ENCODE measurements at places on chromosomes 1 and 21. TPM values are rescaled to one million over a fixed set of nuclear protein-coding genes. Genes with fewer than 3 reads are reported as not detected.

ZNF593OS gene
- not detected for total RNA-seq

DDAH1 gene
- 10.3 TPM for total RNA-seq

CYP4A22 gene
- not detected for total RNA-seq

RBM11 gene
- total RNA-seq, result 2.5 TPM

CFH gene
- 36.8 TPM for total RNA-seq

AADACL3 gene
- not detected for total RNA-seq

RPE65 gene
- total RNA-seq, result not detected

DNA sequence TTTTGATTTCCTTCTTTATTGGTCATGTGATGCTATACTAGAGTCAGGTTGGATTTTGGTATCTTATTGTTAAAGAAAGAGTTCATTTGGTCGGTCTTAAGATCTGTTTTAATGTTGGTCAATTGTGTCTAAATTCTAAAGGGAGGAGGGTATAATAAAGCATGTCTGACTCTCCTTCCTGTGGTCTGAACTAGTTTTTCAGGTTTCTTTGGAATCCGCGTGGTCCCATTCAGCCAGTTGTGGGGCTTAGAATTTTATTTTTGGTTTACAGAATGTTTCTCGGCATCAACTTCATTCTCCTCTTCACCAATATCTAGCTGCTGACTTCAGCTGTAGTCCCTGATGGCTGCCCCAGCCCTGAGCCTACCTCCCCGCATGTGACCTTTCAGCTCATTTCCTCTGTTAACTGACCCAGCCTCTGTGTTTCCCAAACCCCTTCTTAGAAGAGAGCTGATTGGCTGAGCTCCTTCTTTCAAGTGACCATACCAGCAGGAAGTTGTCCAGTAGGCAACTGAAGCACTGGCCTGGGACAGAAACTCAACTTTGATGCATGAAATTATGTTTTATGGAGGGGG lies 8.7 kb upstream of the MYOC start:
- no peak overlapping the region for H3K4me3 ChIP-seq
- H3K36me3 ChIP-seq, result no peaks in the 10 kb centered on the region
- H3K4me1 ChIP-seq, result peaks cover 3% of the 10 kb centered on the region
- H3K27me3 ChIP-seq, result no peaks in the 10 kb centered on the region
- H3K27ac ChIP-seq, result no peak overlapping the region

GRCh38 chr21:36852293-36852692 lies 114.2 kb downstream of the HLCS start:
- no peak overlapping the region for H3K27ac ChIP-seq
- H3K27me3 ChIP-seq, result no peaks in the 10 kb centered on the region
- DNase-seq, result no peak
- H3K4me3 ChIP-seq, result no peak overlapping the region

DNA sequence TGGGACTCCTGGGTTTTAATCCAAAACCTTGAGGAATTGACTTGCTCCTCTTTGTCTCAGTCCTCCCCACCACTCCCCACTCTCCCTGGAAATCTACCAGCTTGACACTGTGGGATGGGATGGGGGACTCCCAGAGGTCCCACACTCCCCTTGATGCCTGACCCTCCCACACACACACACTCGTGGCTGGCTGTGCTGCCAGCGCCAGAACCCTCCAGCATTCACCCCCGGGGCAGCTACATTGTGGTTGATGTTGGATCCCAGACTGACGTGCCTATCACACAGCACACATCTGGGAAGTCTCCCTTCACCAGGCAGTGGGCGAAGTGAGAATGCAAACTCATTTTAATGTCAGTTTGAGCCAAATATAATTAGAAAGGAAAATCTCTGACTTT lies 10.0 kb downstream of the KIRREL1 start:
- H3K36me3 ChIP-seq, result no peaks in the 10 kb centered on the region
- no peak for DNase-seq
- no peaks in the 10 kb centered on the region for H3K27me3 ChIP-seq
- peaks cover 99% of the 10 kb centered on the region for H3K4me1 ChIP-seq
- peak overlapping the region; percentile 97 for H3K27ac ChIP-seq

GRCh38 chr1:104921525-104921924 lies 1171.8 kb downstream of the AMY1C start:
- H3K36me3 ChIP-seq, result no peaks in the 10 kb centered on the region

- no peak overlapping the region for H3K27ac ChIP-seq
- no peak for DNase-seq
- no peak overlapping the region for H3K4me3 ChIP-seq
- H3K4me1 ChIP-seq, result no peaks in the 10 kb centered on the region
Observed at GRCh38 chr1:181423301-181423918, 59.9 kb upstream of the CACNA1E start.

- peaks cover 29% of the 10 kb centered on the region for H3K4me1 ChIP-seq
- DNase-seq, result no peak
- H3K36me3 ChIP-seq, result no peaks in the 10 kb centered on the region
- H3K4me3 ChIP-seq, result no peak overlapping the region
Observed at GRCh38 chr1:225461533-225462428, 33.9 kb upstream of the LBR start.

GRCh38 chr1:1470626-1471388 lies 758 bp upstream of the ATAD3B start:
- peak overlapping the region; percentile 79 for H3K27ac ChIP-seq
- no peak for DNase-seq
- H3K27me3 ChIP-seq, result no peaks in the 10 kb centered on the region
- no peaks in the 10 kb centered on the region for H3K36me3 ChIP-seq

DNA sequence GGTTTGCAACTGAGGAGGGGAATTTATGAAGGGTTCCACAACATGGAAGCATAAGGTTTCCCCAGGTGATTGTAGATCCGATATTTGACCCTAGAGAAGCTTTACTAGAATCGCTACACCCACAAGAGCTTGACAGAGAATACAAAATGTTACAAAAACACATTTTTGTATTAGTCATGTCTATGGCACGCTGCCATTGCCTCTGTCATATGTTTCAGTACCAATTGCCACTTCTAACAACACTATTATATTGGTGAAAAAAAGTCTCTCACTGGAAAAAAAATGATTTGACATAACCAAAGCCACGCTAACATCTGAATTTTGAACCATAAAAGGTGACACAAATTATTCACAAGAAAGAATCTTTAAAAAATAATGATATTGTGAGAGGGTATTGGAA lies 214.5 kb downstream of the KCNT2 start:
- DNase-seq, result no peak
- H3K27me3 ChIP-seq, result no peaks in the 10 kb centered on the region
- H3K27ac ChIP-seq, result no peak overlapping the region
- H3K36me3 ChIP-seq, result no peaks in the 10 kb centered on the region
- no peaks in the 10 kb centered on the region for H3K4me1 ChIP-seq

DNA sequence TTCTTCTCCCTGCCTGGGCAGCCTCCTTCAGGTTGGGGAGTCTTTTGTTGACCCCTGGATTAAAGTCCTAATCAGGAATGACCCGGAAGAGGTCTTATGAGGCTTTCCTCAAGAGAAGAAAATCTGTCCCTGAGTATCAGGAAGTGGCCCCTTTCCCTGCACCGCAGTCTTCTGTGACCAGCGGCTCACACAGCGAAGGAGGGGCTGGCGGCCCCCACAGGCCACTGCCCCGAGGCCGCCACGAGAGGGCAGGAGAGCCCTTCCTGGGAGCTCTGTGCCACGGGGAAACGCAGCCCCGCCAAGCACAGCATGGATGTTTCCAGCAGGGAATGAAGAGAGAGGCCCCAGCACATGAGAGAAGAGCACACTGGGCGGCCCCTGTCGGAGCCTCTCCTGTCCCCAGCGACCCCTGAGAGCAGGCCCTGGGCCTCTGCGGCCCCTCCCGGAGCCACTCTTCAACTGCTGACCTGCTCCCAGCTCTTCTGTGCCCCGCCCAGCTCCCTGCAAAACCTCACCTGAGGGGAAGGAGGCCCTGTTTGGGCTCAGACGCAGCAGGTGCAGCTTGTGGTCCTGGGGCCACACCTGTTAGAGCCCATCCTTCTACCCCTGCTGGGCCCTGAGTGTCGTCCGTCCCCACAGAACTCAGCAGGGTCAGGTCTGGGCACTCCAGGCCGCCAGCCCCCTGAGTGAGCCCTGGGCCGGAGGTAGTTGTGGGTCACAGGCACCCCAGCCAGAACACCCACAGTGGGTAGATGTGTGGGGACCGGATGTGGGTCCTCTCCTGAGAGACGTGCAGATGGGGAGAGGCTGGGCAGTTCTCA lies 4.9 kb upstream of the POFUT2 start:
- peaks cover 50% of the 10 kb centered on the region for H3K4me1 ChIP-seq
- no peaks in the 10 kb centered on the region for H3K36me3 ChIP-seq
- H3K27ac ChIP-seq, result peak overlapping the region; percentile 94
- DNase-seq, result peak; percentile 93
- no peaks in the 10 kb centered on the region for H3K27me3 ChIP-seq
- no peak overlapping the region for H3K4me3 ChIP-seq

GRCh38 chr1:41870076-41870562 lies 48.6 kb downstream of the HIVEP3 start:
- H3K27ac ChIP-seq, result no peak overlapping the region
- H3K36me3 ChIP-seq, result no peaks in the 10 kb centered on the region
- H3K4me3 ChIP-seq, result no peak overlapping the region
- no peaks in the 10 kb centered on the region for H3K4me1 ChIP-seq
- H3K27me3 ChIP-seq, result no peaks in the 10 kb centered on the region

- H3K27ac ChIP-seq, result no peak overlapping the region
- H3K4me3 ChIP-seq, result no peak overlapping the region
- H3K36me3 ChIP-seq, result no peaks in the 10 kb centered on the region
- no peaks in the 10 kb centered on the region for H3K4me1 ChIP-seq
Observed at GRCh38 chr1:146046664-146047063, 25.1 kb upstream of the HJV start.

DNA sequence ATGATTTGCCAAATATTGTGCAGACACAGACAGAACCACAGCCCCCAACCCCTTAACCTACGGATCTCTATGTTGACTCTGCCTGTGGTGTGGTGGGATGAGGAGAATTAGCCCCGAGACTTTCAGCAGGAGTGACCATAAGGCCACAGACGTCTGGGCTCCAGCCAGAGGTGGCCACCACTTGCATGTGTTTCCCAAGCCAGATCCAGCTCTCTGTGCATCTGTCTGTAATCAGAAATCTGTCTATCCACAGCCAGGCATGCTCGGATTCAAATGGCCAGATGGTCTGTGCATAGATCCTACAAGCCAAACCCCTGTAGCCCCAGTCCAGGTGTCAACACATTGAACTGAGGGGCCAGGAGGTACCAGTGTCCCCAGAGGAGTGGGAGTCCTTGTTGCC lies 140.6 kb downstream of the SYF2 start:
- no peak for DNase-seq
- H3K36me3 ChIP-seq, result no peaks in the 10 kb centered on the region
- H3K4me3 ChIP-seq, result no peak overlapping the region
- no peaks in the 10 kb centered on the region for H3K4me1 ChIP-seq
- H3K27ac ChIP-seq, result no peak overlapping the region

DNA sequence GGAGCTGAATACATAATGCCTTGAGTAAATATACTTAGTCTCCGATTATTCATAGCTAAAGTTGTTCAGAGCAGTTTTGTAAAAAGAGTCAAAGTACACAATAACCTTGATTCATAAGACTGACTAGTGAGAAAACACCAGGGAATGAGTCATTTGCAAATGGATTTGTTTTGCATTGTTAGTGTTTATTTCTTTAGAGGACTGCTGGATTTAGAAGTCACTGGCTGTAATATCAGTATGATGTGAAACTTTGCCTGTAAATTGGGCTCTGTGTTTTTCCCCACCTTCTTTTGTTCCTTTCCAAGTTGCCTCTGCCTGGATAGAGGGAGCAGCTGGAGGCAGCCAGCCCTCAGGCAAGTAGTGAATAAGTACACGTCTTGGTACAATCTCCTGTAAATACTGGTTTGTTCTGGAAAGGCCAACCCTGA lies 474.7 kb downstream of the NUF2 start:
- no peaks in the 10 kb centered on the region for H3K4me1 ChIP-seq
- no peak for DNase-seq
- H3K27ac ChIP-seq, result no peak overlapping the region

DNA sequence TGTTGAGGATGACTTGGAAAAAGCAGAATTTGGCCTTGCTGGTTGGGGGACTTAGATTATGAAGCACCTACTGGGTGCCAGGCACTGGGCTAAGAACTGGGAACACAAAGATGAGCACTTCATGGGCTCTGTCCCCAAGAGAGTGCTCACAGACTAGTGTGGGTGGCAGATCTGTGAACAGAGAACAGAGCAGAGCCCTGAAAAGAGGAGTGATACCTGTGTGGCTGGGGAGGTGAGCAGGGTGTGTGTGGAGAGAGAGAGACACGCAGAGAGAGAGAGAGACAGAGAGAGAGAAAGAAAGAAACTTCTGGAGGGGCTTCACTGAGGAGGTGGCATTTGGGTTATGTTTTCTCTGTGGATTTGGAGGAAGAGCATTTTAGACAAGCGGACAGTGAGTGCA lies 61.1 kb upstream of the PPP2R5A start:
- no peak overlapping the region for H3K4me3 ChIP-seq
- H3K27me3 ChIP-seq, result no peaks in the 10 kb centered on the region
- no peaks in the 10 kb centered on the region for H3K36me3 ChIP-seq
- no peaks in the 10 kb centered on the region for H3K4me1 ChIP-seq

DNA sequence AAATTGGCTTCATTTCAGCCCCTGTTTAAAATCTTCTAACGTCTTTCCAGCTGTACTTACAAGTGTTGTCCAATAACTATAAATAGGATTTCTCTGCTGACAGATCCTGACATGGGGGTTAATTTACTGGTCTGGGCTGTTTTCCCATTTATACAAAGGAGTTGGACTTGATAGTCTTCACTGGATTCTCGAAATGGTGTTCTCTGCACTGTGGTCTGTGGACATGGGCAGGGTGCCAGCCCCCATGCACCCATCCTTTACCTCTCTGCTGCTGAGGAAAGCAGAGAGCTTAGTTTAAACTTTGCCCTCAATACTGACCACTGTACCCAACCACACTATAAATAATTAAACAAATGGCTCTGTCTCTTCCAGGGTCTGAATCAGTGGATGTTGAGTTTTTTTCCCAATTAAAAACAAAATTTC lies 5.2 kb downstream of the DIO1 start:
- no peak overlapping the region for H3K27ac ChIP-seq
- no peak overlapping the region for H3K4me3 ChIP-seq
- H3K36me3 ChIP-seq, result no peaks in the 10 kb centered on the region
- DNase-seq, result no peak
- peaks cover 33% of the 10 kb centered on the region for H3K4me1 ChIP-seq

- no peak overlapping the region for H3K4me3 ChIP-seq
- H3K27me3 ChIP-seq, result no peaks in the 10 kb centered on the region
- no peak for DNase-seq
- no peaks in the 10 kb centered on the region for H3K4me1 ChIP-seq
- no peak overlapping the region for H3K27ac ChIP-seq
Observed at GRCh38 chr1:66526036-66526435, 7.9 kb upstream of the SGIP1 start.

DNA sequence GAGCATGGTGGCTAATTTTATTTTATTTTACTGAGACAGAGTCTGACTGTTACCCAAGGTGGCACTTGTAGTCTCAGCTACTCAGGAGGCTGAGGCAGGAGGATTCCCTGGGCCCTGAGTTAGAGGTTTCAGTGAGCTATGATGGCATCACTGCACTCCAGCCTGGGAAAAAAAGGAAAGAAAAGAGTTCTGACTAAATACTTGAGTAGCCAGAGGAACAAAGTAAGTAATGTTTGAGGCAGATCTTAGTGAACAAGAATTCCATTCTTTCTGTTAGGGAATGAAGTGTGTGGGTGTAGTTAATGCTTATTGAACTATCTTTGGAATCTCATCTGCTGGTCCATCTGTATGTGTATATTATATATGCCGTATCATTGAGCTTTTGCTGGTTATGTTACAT lies 13.1 kb upstream of the EVI5 start:
- H3K27ac ChIP-seq, result no peak overlapping the region
- H3K36me3 ChIP-seq, result no peaks in the 10 kb centered on the region
- H3K27me3 ChIP-seq, result no peaks in the 10 kb centered on the region
- no peaks in the 10 kb centered on the region for H3K4me1 ChIP-seq
- no peak for DNase-seq
- no peak overlapping the region for H3K4me3 ChIP-seq

Data from vagina (tissue), 2 donors.